ENCODE measurements at places on chromosomes 4 and X.

- no peak for DNase-seq
These were observed 251.0 kb downstream of the ANK2 start for GRCh38 chr4:113300471-113300928.

DNA sequence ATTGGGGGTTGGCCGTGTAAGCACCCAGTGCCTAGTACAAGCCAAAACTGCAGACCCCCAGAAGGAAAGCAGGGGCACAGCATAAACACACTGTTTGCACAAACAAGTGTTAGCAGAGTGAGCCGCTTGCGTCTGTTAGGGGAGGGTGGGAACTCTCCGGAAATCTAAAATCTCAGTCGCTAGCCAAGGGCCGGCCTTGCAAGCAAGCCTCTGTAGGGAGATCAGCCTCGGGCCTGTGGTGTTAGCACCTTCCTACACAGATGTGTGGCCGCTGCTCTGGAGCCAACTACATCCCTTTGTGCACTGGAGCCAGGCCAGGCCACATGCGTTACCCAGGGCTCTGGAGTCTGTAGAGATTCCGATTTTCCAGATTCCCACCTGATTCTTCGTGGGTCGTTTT lies 67.1 kb downstream of the GPR143 start:
- DNase-seq, result no peak

DNA sequence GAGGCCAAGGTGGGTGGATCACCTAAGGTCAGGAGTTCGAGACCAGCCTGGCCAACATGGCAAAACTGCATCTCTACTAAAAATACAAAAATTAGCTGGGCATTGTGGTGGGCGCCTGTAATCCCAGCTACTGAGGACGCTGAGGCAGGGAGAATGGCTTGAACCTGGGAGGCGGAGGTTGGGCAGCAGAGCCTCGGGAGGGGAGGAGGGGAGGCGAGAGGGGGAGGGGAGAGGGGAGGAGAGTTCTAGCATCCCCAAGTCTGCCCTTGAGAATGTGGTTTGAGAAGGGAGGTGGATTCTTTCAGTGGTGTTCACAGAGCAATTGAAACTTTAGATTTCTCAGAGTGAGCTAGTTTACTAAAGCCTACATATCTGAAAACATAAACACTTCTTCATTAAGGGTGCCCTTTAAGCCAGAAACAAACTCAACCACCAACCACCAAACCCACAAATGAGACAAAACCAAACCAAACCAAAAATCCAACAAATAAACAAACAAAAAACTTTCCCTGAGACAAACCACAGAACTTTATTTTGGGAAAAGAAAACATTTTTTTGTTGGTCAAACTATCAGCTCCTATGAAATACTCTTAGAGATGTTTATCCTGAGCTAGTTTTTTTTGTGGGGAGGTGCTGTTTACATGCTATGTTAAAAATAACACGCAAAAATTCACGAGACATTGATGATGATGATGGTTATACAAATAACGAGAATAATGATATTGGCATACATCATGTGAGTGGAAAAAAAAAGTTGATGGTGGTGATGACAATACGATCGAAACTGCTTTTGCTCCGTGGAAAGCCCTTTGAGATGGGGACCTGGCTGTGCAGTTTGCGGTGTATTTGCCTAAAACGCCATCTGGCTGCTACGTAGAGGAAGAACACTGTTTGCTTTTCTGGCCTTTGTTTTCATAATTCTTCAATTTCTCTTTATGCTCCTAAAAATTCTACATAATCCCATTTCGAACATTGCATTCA lies 98.2 kb upstream of the PRKX start:
- DNase-seq, result no peak

DNA sequence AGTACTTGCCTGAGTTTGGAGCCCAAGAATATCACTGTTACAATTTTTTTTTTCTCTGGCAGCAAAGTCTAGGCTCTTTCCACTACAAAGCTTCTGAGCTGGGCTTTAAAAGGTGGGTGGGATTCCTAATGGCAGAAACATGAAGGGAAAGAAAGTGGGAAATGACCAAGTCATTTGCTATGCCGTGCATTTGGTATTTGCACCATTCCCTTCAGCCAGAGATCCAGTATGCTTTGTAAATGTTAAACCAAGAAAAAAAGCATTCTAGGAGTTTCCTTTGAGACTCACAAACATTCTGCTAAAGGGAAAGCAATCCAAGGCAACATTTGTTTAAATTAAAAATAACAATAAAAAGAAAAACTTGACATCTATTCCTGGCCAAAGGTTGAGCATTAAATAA lies 451.2 kb downstream of the RAB28 start:
- no peak for DNase-seq

DNA sequence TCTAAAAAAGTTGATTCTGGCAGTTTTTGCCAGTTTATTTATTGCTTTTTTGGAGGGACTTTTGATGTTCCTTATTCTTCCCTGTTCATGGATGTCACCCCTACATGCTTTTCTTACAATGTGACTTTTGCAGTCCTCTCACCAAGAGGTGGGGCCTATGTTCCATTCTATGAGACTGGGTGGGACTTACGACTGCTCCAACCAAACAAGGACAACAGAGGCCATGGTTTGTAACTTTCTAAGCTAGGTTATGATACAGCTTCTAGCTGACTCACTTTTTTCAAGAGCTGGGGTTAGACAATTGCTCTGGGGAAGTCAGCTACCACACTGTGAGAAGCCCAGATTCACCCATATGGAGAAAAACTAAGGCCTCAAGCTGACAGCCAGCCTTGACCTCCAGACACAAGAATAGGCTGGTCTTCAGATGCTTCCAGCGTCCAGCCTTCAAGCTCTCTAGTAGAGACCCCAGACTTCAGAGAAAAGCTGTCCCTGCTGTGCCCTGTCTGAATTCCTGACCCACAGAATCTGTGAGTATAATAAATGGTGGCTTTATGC lies 39.5 kb downstream of the ENOPH1 start:
- DNase-seq, result no peak

- no peak for DNase-seq
These were observed 13.8 kb downstream of the SH3BP2 start for GRCh38 chr4:2806390-2807355.

GRCh38 chr4:150140774-150141400 lies 62.6 kb downstream of the DCLK2 start:
- no peak for DNase-seq

DNA sequence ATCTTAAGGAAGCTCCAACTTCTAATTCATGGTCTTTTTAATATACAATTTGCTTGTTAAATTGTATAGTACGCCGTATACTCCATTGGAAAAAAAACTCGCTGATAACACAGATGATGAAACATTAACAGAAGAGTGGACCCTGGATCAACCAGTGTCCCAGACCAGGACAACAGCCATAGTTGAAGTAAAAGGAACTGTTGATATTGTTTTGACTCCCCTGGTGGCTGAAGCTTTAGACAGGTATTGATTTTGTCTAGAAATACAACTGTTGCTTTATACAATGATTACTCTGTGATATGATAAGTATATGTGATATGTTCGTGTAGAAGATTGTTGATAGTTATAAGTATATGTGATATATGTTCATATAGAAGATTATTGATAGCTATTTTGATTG lies 91.7 kb downstream of the BLTP1 start:
- DNase-seq, result no peak

GRCh38 chrX:150767475-150768131 lies 74.4 kb downstream of the MTMR1 start:
- DNase-seq, result no peak

GRCh38 chr4:110904435-110905065 lies 281.7 kb upstream of the PITX2 start:
- DNase-seq, result peak; percentile 6

DNA sequence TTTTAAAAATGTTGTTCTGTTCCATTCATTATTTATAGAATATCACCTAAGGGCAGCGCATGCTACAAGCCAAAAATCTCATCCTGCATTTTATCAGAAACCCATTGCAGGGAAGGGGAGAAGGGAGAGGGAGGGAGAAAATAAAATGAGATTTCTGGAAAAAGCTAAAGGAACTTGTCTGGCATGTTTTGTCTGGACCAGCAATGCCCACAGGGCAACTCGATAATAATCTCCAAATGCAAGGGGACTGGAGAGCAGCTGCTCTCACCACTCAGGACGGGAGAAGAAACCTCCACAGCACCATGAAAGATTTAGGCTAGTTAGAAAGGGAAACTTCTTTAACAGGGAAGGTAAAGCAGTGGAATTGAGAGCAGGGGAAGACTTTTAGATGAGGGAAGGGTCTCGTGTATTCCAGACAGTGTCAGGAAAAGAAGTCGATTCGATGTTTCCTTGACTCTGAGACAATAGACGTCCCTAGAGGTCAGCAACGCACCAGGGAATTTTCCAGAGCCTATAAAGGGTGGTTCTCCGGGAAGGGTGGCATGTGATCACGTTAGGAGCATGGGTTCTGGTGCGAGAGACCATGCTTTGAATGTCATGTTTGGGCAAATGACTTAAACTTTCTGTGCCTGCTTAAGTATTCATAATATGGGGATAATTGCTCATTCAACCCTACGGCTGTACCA lies 132.2 kb upstream of the NDP start:
- no peak for DNase-seq

GRCh38 chr4:144399927-144400326 lies 246.0 kb upstream of the HHIP start:
- DNase-seq, result no peak

- DNase-seq, result no peak
These were observed 14.7 kb downstream of the UNC5C start for GRCh38 chr4:95534032-95534431.

GRCh38 chrX:97266406-97267121 lies 382.9 kb downstream of the RPA4 start:
- DNase-seq, result no peak

DNA sequence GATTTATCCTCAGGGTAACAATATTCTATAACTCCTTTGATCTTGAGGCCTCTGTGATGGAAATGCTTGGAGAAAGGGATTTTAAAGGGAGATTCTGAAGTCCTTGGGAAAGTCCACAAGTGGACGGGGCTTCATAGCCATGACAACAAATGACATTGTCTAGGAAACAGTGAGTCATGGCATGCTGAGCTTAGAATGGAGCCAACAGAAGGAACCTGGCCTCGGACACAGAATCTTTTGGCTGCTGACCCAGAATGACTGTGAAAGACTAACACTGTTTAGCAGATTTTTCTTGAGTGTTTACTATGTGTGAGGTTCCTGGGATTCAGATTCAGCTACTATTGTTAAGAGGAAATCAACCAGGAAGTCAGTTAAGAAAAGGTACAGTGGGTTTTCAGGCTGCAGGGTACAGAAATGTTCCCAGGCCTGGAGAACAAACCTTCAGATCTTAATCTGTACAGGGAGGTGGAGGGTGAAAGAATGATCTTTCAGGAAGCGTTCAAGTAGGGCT lies 18.1 kb upstream of the CXCL2 start:
- no peak for DNase-seq

DNA sequence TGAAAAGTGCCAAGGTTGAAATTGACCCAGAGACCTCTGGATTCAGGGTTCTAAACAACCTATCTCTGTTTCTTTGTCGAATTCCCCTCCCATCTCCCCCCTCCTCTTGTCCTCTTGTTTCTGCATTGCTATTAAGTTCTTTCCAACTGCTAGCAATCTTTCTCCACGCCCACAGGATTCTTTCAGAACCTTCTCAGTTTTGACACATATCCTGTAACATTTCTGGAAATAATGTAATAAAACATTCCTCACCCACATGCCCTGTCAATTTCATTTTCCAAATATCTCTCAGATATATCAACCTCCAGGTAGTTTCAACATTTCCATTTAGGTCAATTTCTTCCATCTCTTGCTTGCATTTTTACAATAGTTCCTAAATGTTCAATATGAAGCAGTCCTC lies 1105.9 kb downstream of the ARAP2 start:
- no peak for DNase-seq

GRCh38 chr4:41207291-41207831 lies 7.0 kb downstream of the APBB2 start:
- no peak for DNase-seq

DNA sequence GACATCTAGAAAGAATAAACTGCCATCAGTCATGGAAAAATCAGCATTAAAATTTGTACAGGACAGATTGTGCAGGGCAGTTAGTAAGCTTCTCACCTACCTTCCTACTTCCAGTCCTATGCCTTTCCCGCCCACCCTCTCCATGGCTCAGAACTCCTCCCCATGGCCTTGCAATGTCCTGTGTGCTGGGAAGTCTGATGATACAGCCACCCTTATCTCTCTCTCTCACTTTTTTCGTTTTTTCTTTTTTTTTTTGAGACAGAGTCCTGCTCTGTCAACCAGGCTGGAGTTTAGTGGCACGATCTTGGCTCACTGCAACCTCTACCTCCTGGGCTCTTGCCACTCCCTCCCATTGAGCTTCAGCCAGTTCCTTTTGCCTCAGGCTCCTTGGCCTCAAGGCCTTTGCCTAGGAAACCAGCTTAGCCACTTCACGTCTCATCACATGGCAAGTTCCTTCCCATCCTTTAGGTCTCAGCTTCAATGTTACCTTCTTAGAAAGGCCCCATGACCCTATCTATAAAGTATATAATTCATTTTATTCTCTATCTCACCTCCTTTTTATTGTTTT lies 259.7 kb downstream of the NKX6-1 start:
- DNase-seq, result no peak

DNA sequence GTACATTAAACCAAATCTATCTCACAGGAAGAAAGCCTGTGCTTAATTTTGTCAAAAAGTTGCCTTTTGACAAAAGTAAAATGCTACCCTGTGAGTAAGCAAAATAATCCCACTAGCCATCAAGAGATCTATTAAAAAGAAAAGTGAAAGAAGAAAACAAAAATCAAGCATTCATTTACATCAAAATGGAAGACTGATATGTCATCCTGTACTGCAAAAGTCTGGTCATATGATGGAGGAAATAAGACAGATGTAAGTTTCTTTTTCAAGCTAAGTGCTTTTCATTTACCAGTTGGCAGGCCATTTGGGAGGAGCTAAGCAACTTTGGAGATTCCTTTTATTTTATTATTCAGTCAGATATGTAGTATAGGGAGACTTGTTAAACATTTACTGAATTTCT lies 387.4 kb downstream of the SPOCK3 start:
- no peak for DNase-seq

- no peak for DNase-seq
These were observed 41.3 kb upstream of the ATP6AP2 start for GRCh38 chrX:40539214-40540142.

- DNase-seq, result no peak
These were observed 137.8 kb upstream of the TENM3 start for GRCh38 chr4:182105416-182105815.

GRCh38 chr4:12242354-12242753 lies 813.7 kb upstream of the HS3ST1 start:
- DNase-seq, result no peak

DNA sequence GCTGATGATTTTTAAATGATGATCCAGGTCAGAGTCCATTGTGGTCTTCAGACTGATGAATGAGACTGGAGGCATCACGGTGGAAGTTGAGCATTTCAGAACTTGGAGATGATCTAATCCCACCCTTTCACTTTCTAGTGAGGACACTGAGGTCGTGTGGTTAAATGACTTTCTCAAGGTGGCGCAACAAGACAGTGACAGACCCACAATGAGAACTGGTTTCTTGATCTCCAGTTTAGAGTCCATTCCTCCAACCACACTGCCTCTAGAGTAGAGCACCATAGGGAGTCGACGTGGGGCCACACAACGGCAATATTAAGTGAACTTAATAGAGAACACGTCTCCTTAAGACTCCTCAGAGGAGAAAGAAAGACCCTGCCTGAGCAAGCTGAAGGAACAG lies 381.0 kb downstream of the UNC5C start:
- DNase-seq, result no peak
